Adipocyte (in vitro differentiated cells): ENCODE measurements at places on chromosomes 3 and 15.

GRCh38 chr3:37556789-37557301 lies 304.8 kb upstream of the CTDSPL start:
- no peak for DNase-seq

DNA sequence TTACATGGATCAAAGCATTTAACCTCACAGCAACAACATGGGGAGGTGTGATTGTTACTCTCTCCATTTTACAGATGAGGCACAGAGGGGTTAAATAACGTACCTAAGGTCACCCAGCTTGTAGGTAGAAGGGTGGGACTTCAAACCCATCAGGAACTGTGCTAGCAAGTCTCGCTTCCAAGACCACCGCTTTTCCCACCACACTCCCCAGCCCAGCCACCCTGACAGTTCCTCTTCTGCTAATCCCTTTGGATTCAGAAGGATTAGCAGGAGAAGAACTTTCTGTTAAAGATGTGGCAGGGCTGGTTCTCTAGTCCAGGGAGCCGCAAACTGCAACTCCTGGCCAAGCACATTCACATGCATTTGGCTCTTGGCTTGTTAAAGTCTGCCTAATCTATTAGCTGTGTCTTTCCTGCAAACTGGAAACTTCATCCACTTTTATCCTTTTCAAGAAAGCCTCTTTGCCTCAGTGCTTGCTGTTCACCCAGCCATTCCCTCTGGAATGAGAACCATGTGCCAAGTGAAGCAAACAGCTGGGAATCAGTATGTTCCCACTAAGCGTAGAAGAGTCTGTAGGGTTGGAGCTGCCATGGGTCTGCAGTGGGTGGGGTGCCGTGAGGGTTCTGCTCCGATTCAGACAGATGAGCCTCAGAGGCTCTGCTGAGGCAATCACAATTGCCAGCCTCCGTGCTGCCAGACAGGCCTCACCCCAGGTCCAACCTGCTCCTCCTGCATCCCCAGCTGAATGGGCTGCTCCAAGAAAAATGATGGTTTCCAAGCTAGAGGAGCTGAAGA lies 44.6 kb downstream of the POMGNT2 start:
- no peak for DNase-seq

DNA sequence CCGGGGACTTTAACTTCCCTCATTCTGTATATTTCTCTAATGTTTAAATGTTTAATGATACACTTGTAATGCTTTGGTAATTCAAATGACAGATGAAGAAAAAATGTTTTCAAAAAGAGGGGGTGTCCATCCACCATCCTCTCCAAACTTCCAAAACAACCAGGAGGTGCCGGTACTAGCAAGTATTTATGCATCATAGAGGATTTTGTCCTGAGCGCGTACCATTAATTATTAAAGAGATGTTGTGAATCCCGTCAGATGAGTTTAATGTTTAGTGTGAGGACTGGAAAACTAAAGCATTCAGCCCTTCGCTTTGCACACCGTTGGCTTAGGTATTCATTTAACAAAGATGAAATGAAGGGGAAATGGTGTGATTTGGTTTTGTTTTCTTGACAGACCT lies 1.3 kb downstream of the SLC28A1 start:
- DNase-seq: no peak

DNA sequence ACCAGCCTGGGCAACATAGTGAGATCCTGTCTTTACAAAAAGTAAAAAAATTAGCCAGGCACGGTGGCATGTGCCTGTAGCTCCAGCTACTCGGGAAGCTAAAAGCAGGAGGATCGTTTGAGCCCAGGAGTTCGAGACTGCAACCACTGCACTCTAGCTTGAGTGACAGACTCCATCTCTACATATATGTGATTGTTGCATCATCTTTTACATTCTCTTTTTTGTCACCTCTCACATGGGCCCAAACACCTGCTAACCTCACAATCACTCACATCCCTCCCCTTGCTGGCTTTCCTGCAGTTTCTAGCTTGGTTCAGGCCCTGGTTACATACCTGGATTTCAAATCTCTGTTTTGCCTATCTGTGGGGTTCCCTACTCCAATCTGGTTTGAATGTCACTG lies 19.4 kb downstream of the MYLK start:
- no peak for DNase-seq

GRCh38 chr3:171227359-171227758 lies 200.8 kb upstream of the SLC2A2 start:
- no peak for DNase-seq

GRCh38 chr3:116836286-116836685 lies 126.7 kb downstream of the TUSC7 start:
- no peak for DNase-seq

DNA sequence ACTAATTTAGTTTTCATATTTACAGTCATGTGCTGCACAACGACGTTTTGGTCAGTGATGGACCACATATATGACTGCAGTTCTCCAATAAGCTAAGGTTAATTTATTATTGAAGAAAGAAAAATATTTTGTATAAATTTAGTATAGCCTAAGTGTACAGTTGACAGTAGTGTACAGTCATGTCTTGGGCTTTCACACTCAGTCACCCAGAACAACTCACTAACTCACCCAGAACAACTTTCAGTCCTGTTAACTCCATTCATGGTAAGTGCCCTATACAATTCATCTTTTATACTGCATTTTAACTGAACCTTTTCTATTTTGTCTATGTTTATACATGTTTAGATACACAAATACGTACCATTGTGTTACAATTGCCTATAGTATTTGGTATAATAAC lies 3.8 kb upstream of the GABRR3 start:
- DNase-seq: no peak

GRCh38 chr15:65032801-65033537 lies 3.5 kb upstream of the MTFMT start:
- peak; percentile 74 for DNase-seq

- DNase-seq: no peak
Measured at GRCh38 chr3:123593381-123593780, 8.5 kb upstream of the HACD2 start.

GRCh38 chr3:170467571-170468147 lies 49.0 kb downstream of the CLDN11 start:
- no peak for DNase-seq

GRCh38 chr15:86754846-86755245 lies 675.2 kb downstream of the AGBL1 start:
- no peak for DNase-seq

- DNase-seq: peak; percentile 85
Measured at GRCh38 chr3:127984241-127984975, 67.8 kb upstream of the SEC61A1 start.

DNA sequence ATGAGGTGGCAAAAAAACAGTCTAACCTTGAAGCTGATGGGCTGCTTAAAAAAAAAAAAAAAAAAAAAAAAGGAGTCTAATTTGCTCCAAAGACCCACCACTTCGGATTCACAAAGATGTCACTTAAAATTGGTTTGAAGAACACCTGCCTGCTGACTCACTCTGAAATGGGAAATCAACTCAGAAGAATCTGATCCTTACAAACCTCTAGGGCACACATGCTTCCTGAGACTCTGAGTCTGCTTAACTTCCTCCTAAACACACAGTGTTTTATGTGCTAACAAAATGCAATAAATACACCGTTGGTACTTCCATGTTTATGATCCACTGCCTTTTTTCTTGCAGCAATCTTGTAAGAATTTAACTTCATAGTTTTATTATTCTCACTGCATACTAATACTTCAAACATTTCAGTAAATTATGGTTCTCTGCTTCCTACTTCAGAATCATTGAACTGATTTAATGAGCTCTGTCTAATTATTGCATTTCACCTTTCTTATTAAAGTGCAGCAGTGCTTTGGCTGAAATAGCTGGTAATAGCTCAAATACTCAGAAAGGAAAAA lies 73.0 kb upstream of the FRMD4B start:
- DNase-seq: no peak

DNA sequence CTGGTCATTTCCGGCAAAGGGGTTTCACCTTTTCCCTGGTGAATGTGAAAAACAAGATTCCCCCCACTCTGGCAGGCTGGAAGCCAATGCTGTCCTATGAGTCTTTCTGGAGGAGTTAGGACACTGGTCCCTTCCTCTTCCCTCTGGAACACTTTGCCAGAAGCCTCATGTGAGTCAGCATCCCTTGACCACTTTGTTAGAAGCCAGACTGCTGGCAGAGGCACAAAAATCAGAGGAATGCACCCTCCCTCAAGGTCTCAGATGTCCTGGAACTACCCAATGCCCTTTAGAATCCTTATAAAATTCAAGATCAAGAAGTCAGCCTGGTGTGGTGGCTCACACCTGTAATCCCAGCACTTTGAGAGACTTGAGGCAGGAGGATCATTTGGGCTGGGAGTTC lies 26.6 kb downstream of the ITGB5 start:
- peak; percentile 96 for DNase-seq

DNA sequence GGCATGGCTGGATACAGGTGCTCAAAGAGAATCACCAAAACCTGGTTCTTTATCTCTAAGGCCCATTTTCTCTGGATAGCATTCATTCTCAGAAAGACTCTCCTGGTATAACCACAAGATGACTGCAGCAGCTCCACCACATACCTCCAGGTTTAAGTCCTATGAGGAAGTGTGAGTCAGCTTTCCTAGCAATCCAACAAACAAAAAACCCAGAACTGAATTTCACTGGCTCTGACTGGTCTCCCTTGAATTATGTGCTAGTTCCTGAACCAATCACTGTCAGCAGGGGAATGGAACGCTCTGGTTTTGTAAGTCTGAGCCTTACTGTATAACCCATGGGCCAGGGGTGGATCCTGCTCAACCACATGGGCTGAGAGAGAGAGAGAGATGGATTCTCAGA lies 27.2 kb downstream of the MRPL46 start:
- DNase-seq: no peak

- no peak for DNase-seq
Measured at GRCh38 chr3:143188881-143189280, 69.3 kb downstream of the CHST2 start.

DNA sequence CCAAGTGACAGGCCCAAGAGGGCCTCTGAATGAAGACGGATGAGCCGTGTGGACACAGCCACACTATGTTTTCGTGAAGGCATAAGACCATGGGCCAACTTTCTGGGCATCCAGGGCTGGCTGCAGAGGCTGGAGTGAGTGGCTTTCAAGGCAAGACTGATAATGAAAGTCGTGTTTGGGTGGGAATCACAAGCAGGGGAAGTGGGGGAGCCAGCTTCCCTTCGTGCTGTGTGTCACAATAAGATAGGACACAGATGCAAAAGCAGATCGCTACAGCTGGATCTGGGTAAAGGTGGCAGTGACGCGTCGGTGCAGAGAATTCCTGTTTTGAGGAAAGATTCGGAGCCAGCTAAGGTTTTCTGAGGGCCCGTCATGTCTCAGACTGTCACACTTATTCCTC lies 309.8 kb upstream of the CTDSPL start:
- DNase-seq: no peak

GRCh38 chr3:169891886-169892285 lies 19.5 kb upstream of the SAMD7 start:
- no peak for DNase-seq

- DNase-seq: peak; percentile 5
Measured at GRCh38 chr15:94265009-94265408, 33.6 kb downstream of the MCTP2 start.

DNA sequence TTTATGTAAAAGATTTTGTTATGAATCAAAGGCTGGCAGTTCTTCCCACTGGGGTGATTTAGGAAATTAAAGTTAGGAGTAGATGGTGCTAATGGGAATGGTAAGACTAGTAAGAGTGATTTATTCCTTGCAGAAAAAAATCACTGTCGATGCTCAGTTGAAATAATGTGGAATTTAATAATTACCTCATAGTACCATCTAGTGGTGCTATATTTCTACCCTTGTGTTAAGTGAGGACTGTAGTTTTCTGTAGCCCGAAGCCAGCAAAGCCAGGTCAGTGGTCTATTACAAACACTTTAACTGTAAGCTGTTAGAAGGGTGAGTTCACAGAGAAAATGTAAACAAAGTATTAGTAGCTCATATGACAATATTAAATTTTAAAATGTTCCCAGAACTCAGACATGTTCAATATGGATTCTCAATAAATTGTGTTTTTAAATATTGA lies 39.5 kb upstream of the GOLGA8J start:
- peak; percentile 61 for DNase-seq

- no peak for DNase-seq
Measured at GRCh38 chr3:187015903-187016638, 85.7 kb downstream of the ST6GAL1 start.

GRCh38 chr3:187736418-187736871 lies 8.8 kb downstream of the BCL6 start:
- peak; percentile 73 for DNase-seq

DNA sequence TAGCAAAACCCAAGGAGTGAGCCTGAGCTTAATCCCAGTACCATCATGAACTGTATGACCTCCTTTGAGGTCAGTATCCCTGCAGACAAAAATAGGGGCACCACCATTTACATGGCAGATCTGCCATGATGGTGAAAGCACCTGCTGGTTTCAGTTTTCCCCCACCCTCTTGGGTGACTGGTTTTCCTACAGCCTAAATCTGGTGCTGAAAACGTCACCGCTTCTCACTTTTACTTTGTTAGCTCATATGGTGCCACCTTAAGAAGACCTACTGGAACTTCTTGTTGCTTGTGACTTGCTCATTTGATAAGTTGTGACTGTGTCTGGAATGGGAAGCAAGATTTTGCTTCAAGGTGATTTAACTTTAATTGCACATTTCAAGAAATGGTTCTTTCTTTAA lies 5.1 kb downstream of the PPP1R2 start:
- DNase-seq: no peak

DNA sequence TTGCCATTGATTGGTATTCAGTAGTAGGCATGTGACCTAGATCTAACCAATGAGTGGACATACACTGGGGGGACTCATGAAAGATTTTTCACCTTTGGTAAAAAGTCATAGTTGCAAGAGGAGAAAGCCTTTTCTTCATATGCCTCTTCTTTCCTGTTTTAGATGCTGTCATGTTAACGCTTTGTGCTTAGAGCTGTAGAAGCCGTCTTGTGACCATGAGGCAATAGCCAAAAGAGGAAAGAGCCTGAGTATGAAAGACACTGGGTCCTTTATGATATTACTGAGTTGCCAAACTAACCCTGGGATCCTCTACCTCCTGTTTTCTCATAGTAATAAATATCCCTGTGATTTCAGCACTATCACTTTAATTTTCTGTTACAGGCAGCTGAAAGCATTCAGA lies 396.0 kb downstream of the FHIT start:
- no peak for DNase-seq

DNA sequence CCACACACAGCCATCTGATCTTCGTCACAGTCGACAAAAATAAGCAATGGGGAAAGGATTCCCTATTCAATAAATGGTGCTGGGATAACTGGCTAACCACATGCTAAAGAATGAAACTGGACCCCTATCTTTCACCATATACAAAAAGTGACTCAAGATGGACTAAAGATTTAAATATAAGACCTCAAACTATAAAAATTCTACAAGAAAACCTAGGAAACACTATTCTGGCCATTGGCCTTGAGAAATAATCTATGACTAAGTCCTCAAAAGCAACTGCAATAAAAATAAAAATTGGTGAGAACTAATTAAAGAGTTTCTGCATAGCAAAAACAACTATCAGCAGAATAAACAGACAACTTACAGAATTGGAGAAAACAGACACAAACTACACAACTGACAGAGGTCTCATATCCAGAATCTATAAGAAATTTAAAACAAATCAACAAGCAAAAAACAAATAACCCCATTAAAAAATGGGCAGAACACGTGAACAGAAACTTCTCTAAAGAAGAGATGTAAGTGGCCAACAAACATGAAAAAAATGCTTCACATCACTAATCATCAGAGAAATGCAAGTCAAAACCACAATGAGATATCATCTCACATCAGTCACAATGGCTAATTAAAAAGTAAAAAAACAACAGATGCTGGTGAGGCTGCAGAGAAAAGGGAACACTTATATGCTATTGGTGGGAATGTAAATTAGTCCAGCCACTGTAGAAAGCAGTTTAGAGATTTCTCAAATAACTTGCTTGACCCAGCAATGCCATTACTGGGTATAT lies 104.0 kb downstream of the NR1I2 start:
- no peak for DNase-seq
